Natural killer cell treated with Interleukin-12 subunit alpha and Interleukin-12 subunit beta and Interleukin-15 and Interleukin-18, amount 100 ng/mL, for 72 hours (primary cell): ENCODE measurements at places on chromosomes 5 and 9.

- DNase-seq, result no peak
Measured at GRCh38 chr9:127753622-127754021, 18.5 kb upstream of the TOR2A start.

DNA sequence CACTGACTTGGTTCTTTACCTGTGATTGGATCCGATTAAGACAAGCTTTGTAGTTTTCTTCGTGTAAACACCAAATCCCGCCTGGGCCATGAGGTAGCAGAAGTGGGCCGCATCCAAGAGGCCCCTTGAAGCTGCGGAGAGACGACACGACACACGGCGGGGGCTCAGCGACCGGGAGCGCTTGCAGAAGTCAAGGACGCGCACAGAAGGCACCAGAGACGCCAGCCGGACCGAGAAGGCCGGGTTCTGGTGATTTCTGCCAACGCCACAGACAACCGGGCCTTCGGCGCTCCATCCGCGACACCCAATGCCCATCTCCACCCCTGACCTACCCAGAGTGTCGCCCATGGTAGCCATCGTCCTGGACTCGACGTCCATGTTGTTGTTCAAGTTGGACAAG, 19.8 kb upstream of the INPP5E start:
- no peak for DNase-seq

DNA sequence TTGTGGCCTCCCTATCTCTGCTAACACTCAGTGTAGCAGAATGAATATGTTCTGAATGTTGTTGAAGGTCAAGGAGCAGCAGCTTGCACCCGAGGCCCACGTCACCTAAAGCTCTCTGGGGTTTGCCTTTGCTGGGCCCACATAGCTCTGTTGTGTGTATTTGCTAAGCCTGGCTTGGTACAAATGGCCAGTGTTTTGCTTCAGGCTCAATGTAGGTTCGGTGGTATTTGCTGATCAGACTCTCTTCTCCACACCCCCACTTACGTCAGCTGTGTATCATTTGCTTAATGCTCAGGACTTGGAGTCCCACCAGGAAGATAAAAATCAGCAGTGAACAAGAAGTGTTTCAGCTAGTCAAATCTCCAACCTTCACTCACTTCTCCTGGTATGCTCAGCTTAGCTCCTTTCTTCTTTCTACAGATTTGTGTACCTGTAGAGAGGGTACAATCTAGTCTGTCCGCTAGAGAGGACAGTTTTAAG, 4.8 kb upstream of the RFESD start:
- no peak for DNase-seq

DNA sequence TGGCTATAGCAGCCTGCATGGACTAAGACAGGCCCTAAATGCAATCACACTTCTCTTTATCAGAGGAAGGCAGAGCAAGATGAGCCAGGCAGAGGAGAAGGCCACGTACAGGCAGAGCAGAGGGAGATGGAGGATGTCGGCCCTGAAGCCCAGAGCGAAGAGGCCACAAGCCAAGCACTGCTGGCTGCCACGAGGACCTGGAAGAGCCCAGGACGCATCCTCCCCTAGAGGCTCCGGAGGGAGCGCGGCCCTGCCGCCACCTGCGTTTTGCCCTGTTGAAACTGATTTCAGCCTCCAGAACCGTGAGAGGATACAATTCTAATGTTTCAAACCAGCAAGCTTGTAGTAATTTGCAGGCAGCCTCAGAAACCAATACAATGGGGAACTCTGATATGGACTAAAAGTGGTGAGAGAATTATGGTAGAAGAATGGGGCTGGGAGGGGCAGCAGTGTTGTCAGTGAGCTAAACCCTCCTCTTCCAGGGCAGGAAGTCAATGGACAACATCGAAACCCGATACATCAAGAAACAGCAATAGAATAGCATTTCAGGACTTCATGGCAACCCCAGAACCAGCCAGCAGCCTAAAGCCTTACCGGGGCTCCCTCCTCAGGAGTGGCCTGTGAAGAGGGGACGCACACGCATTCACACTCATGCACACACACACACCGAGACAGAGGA, 32.6 kb downstream of the ADAMTS2 start:
- no peak for DNase-seq

GRCh38 chr5:172486912-172487311, 32.6 kb upstream of the SH3PXD2B start:
- no peak for DNase-seq

DNA sequence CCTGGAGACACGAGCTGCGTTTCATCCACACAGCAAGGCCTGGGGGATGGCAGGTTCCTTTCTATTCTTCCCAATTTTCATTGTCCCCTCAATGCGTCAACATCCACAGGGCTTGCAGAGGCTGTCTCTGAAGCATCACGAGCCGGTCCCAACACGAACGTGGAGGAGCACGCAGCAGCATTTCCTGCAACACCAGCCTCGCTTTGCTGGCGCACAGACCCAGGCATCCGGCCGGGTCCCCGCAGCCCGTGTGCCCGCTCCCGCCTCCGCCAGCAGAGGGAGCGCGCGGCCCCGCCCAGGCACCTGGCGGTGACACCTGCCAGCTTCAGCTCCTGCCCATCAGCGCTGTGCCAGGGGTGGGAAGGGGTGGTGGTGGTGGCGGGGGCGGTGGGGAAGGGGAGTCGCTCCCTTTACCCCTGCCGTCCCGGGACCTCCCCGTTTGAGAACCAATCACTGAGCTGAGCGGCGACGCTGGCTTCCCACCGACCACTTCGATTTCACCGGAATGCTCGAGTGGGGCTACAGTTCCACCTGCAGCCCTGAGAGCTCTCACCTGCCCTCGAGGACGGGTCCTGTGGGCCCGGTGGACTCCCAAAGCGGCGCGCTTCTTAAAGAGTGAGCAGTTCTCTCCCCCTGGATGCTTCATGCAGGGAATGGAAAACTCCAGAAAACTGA, 464.5 kb downstream of the ICE1 start:
- DNase-seq, result no peak

DNA sequence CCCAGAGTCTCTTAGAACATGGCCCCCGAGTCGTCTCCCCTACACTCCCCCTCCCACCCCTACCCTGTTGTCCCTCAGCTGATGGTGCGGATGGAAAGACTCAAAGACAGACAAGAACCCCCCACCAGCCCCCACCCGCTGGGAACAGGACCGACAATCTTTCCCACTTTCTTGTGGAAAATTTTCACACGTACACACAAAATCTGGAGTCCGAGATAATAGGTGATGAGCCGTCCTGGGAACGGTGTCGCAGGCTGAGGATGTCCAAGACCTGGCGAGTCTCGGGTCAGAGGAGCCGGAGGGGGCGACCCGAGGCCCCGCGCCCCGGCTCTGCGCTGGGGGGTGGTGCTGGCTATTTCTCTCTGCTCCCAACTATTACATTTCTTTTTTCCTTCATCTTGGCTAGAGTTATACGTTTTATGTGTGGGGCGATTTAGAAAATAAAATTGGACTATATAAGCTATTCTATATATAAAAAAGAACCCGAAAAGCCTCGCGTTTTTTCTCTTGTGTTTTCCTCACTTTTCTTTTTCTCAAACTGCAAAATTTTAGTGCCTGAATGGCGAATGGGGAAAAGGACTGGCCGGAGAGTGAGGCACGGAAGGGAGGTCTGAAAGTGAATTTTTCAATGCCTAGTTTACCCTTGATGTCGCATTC, 188.8 kb downstream of the MEF2C start:
- DNase-seq, result no peak

DNA sequence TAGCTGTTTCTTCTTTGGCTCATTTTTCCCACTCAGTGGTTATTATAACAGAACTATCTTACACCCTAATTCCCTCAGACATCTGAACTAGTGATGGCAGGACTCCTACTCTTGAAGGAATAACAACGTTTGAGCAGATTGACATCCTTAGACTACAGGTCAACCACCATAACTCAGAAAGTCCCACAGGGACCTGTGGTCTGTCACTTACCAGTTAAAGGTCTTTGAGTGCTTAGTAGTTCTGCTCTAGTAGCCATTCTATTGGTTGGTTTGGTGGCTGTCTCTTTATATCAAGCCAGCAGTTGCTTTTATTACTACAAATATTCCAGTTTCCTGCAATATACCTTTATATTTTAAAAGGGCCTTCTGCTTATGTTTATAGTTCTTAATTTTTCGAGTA, 67.2 kb upstream of the FCHO2 start:
- DNase-seq, result no peak

DNA sequence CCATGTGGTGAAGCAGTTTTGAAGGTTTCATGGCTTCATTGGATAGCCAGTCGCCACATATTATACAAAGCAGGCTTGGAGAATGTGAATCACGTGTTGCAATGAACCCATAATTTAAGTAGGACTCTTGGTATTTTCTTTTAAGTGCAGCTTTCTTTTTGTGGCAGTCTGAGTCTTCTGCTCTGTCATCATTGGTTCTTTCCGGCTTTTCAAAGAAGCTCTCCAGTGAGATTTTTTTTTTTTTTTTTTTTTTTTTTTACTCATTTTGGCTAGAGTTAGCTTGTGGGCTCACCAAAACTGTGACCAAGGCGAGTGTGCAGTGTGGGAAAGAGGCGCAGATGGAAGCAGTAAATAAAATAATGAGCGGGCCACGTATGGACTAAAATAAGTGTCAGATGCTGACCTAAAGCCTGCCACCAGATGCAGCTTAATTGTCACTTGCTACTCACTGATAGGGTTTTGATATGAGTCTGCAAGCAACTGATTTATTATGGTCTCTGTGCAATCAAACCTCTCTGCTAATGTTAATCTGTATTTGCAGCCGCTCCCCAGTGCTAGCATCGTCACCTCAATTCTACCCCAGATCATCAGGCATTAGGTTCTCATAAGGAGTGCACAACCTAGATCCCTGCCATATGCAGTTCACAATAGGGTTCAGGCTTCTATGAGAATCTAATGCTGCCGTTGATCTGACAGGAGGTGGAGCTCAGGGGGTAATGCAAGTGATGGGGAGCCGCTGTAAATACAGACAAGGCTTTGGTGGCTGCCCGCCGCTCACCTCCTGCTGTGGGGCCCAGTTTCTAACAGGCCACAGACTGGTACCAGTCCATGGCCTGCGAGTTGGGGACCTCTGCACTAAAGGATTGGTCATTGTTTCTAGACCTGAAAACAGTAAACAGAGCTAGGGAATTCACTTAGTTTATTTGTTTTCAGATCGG, 45.5 kb upstream of the LARP1 start:
- DNase-seq, result no peak

GRCh38 chr5:168315416-168316138, 24.1 kb downstream of the WWC1 start:
- DNase-seq, result no peak

DNA sequence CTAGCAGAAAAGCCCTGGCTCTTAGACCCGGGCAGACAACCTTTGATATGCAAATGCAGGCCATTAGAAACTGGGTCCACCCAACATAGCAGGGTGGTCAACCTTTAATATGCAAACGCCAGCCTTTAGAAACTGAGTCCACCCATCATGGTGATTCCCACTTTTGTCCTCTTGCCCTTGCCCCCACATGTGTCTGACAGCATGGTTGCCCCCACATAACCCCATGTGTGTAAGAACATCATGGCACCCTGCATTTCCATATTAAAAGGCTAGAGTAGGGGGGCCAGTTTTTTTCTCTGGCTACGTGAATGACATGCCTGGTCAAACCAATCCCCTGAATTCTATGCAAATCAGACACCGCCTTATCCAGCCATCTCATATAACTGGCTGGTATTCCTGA, 273.2 kb upstream of the PRDM9 start:
- DNase-seq, result no peak

DNA sequence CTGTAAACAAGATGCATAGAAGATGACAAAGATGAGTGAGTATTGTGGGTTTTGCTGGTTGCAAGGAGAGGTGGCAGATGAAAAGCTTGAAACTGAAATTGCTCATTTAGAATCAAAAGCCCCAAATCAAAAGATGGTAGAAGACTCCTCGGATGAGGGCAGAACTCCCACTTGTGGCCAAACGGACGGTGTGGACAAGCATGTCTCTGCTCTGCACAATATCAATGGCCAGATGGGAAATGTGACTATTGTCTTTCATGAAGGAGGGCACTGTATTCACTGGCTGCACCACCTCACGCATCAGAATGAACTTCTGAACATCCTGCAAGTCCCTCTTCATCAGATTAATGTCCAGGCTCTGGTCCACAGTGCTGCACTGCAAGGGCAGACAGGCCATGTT, 541.7 kb downstream of the MTRR start:
- no peak for DNase-seq

GRCh38 chr5:151730381-151730780, 28.1 kb downstream of the ATOX1 start:
- no peak for DNase-seq

DNA sequence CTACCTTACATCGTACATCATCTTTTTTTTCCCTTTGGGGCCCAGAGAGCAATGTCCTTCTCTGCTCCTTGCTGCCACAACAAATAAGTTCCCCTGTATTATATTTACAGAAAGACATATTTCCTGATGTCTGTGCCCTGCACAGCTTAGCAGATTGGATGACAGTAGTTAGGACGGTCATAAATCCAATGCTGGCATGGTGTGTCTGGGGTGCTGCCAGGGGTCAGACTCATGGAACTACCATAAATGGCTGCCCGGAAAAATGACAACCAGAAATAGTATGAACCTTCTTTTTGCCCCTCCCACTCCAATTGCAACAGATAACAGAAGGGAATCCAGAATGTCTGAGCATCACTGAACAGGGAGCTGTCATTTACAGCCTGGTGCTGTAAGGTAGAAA, 511.1 kb downstream of the PSAT1 start:
- no peak for DNase-seq

- no peak for DNase-seq
Measured at GRCh38 chr5:18142831-18143230, 508.6 kb downstream of the TAF11L14 start.

DNA sequence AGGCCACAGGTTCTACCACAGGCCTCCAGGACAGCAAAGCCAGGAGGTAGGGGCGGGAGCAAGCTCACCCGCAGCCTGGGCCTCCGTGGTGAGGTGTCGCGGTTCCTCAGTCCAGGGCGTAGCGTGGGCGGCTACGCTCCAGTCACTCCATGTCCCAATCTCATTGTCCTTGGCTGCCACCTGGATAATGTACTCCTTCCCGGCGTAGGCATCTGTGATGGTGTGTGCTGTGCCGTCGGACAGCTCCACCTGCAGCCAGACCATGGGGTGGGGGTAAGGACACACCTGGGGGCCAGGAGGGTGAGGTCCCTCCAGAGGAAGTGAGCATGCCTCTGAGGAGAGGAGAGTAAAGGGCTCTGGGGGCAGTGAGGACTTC, 29.8 kb upstream of the ENHO start:
- DNase-seq, result no peak

DNA sequence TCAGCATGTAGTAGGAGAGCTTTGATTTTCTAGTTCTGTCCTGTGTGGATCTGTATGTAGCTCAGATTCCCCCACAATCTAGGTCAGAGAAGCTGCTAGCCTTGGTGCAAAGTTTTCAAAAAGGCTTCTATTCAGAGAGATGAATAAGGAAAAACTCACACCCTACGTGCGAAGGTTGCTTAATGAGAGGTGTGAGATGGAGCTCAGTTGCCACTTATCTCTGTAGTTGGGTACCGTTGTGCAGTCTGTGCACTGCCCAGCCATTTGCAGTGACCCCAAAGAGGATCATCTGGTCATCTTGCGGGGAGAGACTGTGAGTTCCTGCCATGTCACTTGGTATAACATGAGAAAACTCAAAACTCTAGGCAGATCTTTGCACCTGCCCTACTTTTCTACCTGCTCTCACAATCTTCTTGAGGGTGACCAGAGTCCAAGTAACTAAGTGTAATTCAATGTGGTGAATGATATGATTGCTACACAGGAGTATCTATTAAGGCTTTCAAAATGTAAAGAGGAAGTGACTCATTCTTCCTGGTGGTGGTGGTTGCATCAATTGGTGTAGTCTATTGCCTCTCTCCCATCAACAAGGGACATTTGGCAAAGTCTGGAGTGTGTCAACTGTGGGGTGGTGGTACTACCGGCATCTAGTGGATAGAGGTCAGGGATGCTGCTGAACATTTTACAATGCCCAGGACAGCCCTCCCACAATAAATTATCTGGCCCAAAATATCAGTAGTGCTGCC, 65.2 kb downstream of the TMC1 start:
- peak; percentile 67 for DNase-seq
